ENCODE measurements at places on chromosomes 13 and 19.

- DNase-seq: no peak
These were observed at the start of gene NKPD1 for GRCh38 chr19:45160870-45161737. TSS of gene NKPD1 (minus strand) at chr19:45160982. CDS start at chr19:45160150, 832 bp downstream.

- DNase-seq: no peak
These were observed 548.5 kb upstream of the KLF12 start for GRCh38 chr13:74682746-74683145.

DNA sequence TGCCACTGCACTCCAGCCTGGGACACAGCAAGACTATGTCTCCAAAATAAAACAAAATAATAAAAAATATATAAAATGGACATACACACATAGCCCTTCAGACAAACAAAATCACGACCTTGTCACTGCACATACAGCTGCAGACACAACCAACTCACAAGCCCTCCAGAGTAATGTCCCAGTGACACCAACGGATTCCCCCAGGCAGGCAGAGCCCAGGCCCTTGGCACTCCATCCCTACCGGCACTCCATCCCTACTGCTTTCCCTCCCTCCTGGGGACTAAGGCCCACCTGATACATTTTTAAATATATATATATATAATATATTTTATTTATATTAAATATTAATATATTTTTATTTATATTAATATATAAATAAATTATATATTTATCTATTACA is 18.5 kb downstream of the ZNF101 start:
- no peak for DNase-seq

- DNase-seq: no peak
These were observed 556.1 kb downstream of the EFNB2 start for GRCh38 chr13:105979131-105980011.

DNA sequence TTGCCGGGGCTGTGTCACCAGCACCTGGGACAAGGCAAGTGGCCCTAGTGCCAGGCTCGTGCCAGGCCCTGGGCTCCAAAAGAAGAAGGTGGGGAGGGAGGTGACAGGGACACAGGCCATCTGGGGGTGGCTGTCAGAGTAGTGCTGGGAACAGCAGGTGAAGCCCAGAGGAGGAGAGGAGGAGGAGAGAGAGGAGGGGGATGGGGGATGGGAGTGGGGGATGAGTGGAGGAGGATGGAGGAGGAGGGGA is 18.7 kb downstream of the LSM4 start:
- DNase-seq: no peak

DNA sequence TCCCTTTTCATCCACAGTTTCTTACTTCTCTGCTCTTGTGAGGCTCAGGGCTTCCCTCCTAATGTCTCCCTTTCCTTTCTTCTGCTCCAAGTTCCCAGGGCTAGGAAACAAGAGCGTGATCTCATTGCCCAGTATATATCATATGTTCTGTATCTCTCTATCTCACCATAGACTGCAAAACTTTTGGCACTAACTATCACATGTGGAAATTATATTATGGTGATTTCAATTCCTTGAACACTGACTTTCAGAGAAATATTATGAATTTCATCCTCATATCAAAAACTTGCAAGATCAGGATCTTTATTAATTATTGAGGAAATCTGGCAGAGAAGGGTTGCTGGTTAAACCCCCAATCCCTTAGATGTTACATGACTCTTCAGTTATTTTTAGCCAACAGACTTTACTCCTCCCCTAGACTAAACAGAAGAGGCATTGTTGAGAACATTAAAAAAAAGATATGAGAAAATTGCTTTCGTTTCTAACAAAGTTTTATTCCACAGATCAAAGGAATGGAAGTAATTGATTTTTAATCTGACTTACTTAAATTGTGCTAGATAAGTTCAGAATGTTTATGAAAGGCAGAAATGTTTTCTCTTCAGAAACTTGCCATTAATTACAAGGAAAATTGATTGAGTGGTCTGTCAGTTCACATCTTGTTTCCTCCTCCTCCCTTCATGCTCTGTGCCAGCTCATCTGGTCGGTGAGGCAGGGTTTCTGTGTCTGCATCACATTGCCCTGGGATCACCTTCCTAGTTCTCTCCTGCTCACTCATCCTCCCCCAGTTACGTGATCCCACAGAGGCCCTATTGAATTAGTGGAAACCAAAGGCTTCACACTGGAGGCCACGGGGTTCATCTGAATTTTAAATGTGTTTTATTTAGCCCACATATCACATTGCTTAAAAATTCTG is 378.5 kb downstream of the LMO7 start:
- DNase-seq: no peak

GRCh38 chr13:21747456-21747855 is 76.6 kb downstream of the FGF9 start:
- DNase-seq: no peak

GRCh38 chr13:110641055-110642015 is 26.0 kb downstream of the NAXD start:
- DNase-seq: no peak

- DNase-seq: no peak
These were observed 66.9 kb upstream of the POSTN start for GRCh38 chr13:37665420-37665819.

GRCh38 chr13:39496506-39496905 is 106.5 kb downstream of the LHFPL6 start:
- DNase-seq: no peak

GRCh38 chr13:27556109-27556508 is 64.2 kb downstream of the LNX2 start:
- peak; percentile 28 for DNase-seq

All from bone marrow (tissue), 2 donors.